ENCODE measurements at places on chromosomes 12 and 14.

DNA sequence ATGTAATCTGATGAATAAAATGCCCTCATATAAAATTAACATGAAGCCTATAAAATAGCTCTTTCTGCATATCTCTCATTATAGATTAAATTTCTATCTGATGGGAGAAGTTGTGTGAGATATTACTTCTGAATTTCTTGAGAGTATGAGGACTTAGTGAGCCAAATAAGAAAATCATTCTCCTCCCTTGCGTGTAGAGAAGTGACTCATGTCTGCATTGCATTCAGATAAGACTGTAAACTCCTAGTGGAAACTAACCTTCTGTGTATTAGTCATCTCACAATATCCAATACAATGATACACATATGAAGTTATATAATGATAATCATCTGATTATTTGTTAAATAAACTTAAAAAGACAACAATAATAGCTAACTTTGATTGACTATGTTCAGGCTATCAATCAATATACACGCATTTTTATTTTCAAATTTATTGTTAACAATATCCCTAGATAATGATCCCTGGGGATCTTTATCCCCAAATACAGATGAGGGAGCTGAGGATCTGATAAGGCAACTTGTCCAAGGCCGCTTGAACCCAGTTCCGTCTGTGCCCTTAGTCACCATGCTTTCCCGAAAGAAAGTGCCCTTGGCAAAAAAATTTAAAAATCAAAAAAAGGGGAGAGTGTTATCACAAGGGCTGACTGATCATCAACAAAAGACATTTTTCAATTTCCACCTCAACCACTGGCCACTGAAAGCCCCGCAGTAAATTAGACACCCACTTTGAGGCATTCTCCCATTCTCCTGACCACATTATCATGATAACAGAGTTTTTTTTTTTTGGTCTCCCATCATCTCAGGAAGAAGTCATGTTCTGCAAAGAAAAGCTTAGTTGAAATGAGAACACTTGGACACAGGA, 189.2 kb upstream of the RASSF8 start:
- DNase-seq, result no peak

GRCh38 chr12:69129017-69129416, 110.4 kb upstream of the CPSF6 start:
- DNase-seq, result no peak

DNA sequence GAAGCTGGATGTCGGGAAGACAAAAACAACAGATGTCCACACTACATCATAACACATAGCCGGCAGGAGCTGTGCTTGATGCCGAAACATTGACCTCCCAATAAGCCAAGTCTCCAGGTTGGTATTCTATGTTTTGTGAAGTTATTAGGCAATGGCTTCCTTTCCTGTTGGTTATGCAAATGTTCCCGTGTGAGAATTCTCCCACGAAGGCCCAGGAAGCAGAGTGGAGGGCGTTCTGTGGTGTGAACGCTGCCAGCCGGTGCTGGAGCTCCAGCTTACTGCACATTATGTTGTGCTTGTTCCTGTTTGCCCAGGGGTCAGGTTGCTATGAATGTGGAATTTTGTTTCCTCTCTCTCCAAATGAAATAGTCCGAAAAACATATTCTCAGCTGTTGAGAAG, 156.4 kb upstream of the HMGA2 start:
- no peak for DNase-seq

GRCh38 chr14:38752341-38752740, 350.7 kb downstream of the SEC23A start:
- DNase-seq, result no peak

DNA sequence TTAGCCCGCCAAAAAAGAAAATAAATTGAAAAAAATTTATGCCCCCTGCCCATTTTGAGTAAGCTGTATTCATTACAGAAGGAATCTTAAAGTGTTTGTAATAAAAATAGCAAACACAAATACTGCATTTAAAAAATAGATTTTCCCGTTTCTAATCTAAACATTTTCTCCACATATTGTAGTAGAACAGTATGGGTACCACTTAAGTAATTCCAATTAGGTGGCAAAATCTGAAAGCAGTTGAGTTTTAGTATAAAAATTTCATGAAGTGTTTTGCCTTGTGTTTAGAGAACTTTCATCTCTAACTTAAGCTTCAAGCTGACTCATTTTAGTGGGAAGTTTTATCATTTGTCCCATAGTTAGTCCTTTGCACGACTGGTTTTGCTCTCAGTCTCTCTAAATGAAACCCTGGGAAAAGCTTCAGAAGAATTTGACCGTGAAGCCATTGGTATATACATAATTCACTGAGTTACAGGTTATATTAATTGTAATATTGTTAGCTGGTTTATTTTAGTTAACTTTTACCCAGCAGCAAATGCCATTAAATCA, 214.6 kb downstream of the ERC1 start:
- DNase-seq, result no peak

DNA sequence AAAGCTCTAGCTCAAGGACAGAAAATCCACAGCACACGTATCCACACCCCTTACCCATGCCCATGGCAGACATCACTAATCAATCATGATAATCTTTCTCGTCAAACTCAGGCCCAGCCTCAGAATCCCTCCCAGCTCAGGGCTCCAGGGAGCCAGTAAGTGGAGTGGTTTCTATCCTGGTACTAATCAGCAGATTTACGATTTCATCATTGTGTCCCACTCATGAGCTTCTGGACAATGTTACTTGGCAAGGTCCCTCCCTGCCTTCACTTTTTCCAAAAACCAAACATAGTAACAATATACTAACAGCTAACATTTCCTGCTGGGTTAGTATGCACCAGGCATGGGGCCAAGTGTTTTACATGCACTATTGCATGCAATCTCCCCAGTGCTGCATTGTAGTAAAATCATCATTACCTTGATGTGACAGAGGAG, 45.8 kb upstream of the NCOR2 start:
- no peak for DNase-seq

DNA sequence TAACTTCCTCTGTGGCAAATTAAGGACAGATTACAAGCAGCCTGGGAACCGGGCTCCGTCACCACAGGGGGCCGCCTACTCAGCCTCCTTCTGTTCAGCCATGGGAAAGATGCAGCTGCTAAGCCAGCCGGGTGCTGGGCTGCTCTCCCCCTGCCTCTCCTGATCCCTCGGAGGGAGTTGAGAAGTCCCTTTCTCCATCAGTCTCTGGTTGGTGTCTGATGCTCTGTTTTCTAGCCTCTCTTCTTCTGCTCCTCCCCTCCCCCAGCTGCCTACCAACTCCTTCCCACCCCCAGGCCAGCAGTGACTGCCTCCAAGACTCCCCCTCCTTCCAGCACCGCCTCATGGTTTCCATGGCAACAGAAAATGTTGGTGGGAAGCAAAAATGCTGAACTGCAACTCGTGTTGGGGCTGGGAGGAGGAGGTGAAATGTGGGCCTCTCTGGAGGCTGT, 486.7 kb downstream of the APAF1 start:
- DNase-seq, result peak; percentile 4

DNA sequence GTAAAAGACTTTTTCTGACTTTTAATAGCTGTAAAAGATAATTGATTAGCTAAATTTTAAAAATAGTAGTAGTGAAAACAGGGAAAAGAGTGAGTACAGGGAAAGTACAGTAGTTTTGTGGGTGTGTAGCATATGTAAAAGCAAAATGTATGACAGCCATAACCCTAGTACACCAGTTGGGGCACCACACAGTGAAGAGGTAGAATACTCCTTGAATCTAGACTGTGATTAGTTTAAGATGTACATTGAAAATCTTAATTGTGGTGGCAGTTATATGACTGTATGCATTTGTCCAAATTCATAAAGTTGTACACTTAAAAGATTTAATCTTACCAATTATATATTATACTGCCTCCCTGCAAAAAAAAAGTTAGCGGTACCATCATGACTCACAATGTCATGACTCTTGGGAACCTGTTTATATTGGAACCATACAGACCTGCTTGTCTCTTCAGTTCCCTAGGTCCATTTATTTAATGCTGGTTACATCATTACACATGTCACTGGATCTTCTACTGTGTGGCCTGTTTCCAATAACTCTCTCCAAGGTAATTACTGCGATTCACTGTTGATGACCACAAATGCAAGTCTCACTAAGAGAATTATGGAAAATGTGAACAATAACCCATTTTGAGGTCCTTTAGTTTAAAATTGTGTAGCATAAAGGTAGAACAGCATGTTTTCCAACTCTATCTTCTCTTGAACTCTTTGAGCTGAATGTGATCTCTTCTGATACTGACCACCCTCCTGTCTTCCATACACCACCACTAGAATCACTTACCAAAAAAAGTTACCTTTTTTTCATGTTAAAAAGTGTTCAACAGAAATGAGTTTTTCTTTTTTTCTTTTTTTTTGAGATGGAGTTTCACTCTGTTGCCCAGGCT, 264.2 kb upstream of the AMIGO2 start:
- no peak for DNase-seq

GRCh38 chr12:8987685-8988084, 1.7 kb upstream of the KLRG1 start:
- no peak for DNase-seq

GRCh38 chr14:70692210-70692609, 50.5 kb downstream of the TTC9 start:
- DNase-seq, result no peak

DNA sequence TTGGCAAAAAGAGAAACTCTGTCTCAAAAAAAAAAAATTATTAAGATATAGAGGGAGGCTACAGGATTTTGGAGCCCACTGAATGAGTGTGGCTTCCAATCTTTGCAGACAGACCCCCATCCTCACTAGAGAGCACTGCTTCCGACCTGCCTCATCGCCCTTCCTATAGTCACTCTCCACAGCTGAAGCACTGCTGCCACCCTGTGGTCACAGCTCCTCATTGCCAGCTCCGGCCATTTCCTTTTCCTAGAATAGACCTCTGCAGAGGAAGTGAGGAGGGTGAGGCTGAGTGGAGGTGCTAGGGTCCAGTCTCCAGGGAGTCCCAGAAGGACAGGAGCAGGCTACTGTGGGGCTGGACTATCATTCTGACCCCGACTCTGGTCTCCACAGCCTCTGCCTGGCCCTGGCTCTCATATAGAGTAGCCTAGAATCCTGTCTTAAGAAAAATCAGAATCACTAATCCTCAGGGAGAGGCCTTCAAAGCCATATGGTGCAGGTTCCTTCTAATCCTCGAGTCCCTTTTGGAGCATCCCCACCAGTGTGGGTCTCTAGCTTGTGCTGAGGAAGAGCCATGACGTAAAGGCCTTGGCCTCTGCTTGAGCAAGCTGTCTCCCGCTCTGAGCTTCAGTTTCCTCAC, 1.4 kb upstream of the NPFF start:
- peak; percentile 93 for DNase-seq

DNA sequence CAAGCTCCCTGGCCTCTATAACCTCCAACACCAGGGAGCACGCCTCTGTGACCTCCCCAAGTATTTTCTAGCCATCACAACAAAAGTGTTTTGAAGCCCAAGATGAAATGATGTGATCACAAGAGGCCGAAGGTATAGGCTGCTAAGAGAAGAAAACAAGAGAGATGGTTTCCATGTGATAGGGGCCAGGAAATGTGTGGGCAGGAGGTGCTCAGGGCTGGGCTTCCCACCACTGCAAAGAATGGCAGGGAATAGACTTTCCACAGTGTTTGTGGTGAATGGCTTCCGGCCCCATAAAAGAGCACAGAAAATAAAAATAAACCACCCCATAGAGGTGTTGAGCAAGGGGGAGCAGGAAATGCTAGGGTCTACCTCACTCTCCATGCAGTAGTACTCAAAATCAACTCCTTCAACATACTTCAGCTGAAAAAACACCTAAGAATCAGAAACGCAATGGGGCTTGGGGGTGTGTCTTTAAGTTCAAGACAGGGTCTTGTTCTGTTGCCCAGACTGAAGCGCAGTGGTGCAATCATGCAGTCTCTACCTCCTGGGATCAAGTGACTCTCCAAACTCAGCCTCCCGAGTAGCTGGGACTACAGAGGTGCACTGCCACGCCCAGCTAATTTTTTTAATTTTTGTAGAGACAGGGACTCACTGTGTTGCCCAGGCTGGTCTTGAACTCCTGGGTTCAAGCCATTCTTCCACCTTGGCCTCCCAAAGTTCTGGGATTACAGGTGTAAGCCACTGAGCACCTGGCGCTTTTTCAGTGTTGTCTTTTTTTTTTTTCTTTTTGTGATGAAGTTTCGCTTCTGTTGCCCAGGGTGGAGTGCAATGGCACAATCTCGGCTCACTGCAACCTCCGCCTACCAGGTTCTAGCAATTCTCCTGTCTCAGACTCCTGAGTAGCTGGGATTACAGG, 27.1 kb downstream of the DAD1 start:
- DNase-seq, result no peak

GRCh38 chr12:122459211-122459610, 36.7 kb upstream of the CLIP1 start:
- DNase-seq, result no peak

GRCh38 chr14:52797653-52798052, 6.2 kb upstream of the GNPNAT1 start:
- DNase-seq, result no peak

DNA sequence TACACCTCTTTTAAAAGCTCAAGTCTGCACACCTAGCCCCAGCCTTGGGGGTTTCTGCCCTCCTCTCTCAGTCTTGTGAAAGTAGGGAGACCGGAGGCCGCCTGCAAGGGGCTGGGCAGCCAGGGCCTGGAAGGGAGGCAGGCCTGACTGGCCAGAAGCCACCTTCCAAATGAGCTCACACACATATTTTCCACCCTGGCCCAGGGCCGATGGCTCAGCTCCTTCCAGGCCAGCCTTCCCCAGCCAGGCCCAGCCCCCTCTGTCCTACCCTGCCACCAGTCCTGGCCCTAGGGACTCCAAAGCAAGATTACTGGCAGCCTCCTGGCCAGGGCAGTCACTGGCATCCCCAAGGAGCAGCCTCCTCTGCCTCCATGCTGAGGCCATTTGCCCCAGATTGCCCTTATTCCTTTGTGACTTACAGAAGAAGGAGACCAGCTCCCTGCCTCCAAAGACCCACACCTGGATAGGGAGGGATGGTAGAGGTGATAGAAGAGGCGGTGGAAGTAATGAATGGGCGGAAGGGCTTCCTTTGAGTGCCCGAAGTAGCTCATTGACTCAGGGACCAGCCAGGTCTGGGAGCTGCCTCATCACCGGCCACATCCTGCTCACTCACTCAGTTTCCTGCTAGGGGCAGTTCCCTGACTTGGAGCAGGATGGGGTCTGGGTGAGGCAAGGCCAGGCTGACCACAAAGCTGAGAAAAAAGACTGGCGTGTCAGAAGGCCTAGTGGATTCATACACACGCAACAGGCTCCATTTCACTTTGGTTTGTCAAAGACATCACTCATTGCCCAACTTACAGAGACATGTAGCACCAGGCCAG, 14.8 kb downstream of the MMP14 start:
- peak; percentile 48 for DNase-seq

DNA sequence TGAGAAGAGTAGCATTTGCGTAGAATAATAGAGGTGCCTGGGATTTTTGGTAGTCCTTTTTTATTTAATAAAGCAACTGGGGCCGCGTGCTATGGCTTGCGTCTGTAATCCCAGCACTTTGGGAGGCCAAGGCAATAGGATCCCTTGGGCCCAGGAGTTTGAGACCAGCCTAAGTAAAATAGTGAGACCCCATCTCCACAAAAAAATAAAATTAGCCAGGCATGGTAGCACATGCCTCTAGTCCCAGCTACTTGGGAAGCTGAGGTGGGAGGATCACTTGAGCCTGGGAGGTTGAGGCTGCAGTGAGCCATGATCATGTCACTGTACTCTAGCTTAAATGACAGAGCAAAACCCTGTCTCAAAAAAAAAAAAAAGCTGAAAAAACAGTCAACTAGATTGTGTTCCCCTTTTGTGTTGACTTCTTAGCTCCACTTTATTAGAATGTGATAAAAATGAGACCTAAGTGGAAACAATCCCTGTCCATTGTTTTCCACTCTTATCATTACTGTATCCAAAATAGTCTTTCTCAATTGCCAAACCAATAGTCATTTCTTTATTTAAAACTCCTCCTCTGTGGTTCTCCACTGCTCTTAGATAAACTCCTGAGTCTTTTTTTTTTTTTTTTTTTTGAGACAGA, 7.4 kb downstream of the PRKCH start:
- DNase-seq, result no peak

- peak; percentile 53 for DNase-seq
These were observed 960 bp upstream of the LRFN5 start for GRCh38 chr14:41605550-41606281.
